Heart right ventricle (tissue), 16 donors: ENCODE measurements at places on chromosomes 5 and 9. TPM values are rescaled to one million over a fixed set of nuclear protein-coding genes. Genes with fewer than 3 reads are reported as not detected.

The PAEP gene
- not detected for total RNA-seq

The CCDC192 gene
- total RNA-seq: 0.32 TPM

GRCh38 chr5:125011419-125011818 is 265.0 kb upstream of the ZNF608 start:
- no peak for DNase-seq

- DNase-seq: no peak
Observed at GRCh38 chr5:127472700-127473099, 44.7 kb upstream of the PRRC1 start.

- DNase-seq: no peak
Observed at GRCh38 chr5:109907731-109908130, 218.0 kb downstream of the MAN2A1 start.

DNA sequence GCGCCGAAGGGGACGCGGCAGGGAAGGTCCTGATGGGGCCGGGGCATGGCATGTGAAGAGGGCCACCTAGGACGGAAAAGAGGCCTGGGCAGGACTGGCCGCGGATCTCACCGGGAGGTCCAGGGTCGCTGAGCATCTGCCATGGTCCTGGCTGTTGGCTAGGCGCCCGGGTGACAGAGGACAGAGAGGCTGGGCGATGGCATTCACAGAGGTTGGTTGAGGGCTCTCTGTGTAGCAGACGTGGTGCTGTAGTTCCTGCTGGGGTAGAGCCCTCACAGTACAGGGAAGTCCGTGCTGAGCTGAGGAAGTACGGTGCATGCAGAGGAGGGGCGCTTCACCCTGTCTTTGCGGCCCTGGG is 427 bp downstream of the PCYOX1L start:
- DNase-seq: peak; percentile 47

- DNase-seq: no peak
Observed at GRCh38 chr9:89887286-89887685, 282.5 kb downstream of the GADD45G start.

- no peak for DNase-seq
Observed at GRCh38 chr9:124500796-124501611, 6.2 kb downstream of the NR5A1 start.

DNA sequence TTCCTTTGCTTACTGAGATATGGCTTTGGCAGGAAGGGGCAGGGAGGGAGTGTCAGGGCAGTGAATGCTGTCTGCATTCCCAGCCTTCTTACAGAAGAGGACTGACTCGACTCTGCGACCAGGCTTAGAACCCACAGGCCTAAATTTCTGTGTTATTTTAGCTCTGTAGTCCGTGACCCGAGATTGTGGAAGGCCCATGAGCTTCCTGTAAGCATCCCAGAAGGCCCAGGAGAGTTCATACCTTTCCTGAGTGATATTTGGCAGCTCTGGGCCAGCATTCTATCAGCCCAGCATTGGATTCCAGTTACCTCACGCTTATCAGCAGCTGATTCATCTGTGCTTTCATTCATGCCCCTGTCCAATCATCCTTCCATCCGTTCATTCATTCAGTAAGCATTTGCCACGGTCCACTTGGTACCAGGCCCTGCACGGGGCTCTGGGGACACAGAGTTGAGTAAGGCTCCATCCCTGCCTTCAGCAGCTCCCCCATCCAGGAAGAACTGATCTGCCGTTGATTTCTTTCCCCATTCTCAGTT is 28.2 kb upstream of the RPL26L1 start:
- DNase-seq: no peak

DNA sequence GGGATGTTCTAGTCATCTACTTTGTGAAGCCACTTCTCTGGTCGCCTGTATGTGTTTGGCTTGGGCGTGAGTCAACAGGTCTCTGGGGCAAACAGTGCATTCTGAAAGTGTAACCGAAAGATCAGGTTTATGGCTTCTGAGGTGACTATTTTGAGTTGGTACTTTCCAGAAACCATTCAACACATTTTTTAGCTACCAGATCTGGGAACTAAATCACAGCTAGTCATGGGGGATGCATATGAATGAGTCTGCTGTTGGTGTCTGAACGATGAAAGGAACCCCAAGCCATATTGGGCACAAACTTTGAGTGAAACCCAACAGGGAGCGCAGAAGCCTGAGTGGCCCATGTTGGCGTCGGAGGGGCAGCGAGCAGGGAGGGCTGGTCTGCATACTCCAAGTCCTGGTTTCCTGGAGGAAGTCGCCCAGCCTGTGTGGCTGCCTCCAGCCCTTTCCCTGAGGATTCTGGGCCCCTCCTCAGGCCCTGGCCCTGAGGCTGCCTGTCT is 35.3 kb downstream of the UBE2QL1 start:
- DNase-seq: no peak

DNA sequence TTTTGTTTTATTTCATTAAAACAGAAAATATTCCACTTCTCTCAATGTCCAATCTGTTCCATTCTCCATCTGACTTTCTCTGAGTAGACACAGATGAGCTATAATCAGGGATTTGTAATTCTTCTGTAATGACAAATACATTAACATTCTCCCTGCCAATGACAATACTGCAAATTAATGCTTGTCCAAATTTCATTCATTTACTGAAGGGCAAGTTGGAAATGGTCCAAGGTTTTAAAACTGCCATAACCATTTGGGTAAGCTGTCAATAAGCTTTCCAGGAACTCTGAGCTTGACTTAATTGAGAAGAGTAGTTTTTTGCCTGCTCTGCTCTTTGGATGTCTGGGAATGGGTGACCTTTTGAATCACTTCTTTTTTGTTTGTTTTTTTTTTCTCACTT is 253.5 kb downstream of the DMRTA1 start:
- no peak for DNase-seq

DNA sequence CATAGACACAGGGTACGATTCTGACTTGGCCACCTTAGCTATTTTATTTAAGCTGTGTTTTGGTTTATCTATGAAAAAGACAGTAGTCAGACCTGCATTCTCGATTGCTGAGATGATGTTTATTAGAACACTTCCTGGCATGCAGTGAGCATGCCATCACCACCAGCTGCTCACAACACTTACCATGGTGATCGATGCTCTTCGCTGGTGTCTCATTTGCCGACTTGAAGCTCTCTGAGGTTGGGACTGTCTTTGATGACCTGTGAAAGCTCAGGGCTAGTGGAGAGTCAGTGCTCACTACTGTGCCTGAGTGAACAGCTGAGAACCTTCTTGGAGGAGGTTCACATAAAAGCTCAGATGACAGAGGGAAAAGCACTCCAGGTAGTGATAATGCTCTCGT is 4.4 kb upstream of the C9orf153 start:
- no peak for DNase-seq

DNA sequence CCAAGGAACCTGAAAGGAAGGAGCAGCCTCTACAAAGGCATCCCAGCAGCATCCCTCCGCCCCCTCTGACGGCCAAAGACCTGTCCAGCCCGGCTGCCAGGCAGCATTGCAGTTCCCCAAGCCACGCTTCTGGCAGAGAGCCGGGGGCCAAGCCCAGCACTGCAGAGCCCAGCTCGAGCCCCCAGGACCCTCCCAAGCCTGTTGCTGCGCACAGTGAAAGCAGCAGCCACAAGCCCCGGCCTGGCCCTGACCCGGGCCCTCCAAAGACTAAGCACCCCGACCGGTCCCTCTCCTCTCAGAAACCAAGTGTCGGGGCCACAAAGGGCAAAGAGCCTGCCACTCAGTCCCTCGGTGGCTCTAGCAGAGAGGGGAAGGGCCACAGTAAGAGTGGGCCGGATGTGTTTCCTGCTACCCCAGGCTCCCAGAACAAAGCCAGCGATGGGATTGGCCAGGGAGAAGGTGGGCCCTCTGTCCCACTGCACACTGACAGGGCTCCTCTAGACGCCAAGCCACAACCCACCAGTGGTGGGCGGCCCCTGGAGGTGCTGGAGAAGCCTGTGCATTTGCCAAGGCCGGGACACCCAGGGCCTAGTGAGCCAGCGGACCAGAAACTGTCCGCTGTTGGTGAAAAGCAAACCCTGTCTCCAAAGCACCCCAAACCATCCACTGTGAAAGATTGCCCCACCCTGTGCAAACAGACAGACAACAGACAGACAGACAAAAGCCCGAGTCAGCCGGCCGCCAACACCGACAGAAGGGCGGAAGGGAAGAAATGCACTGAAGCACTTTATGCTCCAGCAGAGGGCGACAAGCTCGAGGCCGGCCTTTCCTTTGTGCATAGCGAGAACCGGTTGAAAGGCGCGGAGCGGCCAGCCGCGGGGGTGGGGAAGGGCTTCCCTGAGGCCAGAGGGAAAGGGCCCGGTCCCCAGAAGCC is 30.8 kb downstream of the CD180 start:
- DNase-seq: peak; percentile 83

GRCh38 chr5:42876375-42876844 is 64.7 kb upstream of the SELENOP start:
- no peak for DNase-seq
